Gastroesophageal sphincter (tissue), 4 donors: ENCODE measurements at places on chromosomes 12 and 14. TPM values are rescaled to one million over a fixed set of nuclear protein-coding genes. Genes with fewer than 3 reads are reported as not detected.

Gene TRHDE
- total RNA-seq: 0.74 TPM

Gene ANKRD33
- not detected for total RNA-seq

- no peak for ATAC-seq
Measured at GRCh38 chr14:104316723-104317491, 178.5 kb downstream of the KIF26A start.

DNA sequence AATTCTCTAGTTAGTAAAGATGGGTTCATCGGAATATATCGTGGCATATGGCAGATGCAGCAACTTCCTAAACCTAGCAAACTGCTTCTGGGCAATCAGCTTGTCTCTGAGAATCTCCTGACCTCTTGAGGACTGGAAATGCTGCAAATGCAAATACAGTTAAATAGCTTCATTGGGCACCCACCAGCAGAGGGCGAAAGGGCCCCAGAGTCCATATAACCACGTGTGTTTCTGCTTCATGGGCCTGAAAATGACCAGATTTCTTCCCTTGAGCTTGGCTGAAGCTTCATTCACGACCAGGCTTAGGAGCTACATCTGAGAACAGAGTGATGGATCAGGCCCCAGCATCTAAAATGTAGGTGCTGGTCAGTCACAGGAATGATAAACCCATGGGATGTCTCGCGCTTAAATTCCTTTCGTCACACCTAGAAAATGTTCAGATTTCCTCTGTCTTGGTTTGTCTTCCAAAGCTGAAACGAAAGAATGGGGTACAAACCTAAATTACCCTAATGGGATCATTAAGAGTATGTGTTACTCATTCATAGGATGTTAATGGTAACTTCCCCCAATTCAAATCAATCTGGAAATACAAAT lies 1482.5 kb upstream of the TMEM132C start:
- no peak for ATAC-seq

DNA sequence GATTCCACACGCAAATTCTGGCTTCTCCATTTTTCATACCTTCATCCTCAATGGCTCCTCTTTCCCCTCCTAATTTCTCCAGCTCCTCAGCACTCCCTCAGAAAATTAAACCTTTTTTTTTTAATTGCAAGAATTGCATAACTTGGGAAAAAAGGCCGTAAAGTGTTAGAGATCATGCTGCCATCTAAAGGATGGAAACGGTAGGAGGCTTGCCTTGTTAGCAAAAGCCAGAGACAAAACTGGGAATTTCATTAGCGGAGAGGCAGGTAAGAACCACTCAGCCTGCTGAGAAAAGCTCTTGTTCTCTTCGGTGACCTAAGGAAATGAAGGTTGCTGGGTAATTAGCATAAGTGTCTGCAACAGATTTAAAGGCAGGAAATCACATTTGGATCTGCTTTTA lies 204.3 kb downstream of the AEBP2 start:
- ATAC-seq: peak; percentile 46

DNA sequence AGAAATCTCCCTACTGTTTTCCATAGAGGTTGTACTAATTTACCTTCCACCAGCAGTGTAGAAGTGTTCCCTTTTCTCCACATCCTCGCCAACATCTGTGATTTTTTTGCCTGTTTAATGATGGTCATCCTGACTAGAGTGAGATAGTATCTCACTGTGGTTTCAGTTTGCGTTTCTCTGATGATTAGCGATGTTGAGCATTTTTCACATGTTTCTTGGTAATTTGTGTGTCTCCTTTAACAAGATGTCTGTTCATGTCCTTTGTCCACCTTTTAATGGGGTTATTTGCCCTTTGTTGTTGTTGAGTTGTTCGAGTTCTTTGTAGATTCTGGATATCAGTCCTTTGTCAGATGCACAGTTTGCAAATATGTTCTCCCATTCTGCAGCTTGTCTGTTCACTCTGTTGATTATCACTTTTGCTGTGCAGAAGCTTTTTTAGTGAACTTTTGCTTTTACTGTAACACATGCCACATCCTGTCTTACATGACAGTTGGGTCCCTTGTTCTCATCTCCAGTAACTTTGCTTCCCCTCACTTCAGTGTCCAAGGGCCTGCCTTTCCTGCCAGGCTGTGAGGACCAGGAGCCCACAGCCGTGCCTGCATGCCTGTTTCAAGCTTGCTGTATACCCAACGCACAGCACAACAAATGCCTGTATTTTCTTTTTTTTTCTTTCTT lies 64.9 kb downstream of the SPRING1 start:
- ATAC-seq: no peak

- no peak for ATAC-seq
Measured at GRCh38 chr12:11880381-11880780, 190.4 kb upstream of the BCL2L14 start.
